ENCODE measurements at places on chromosomes 6 and 20.

- DNase-seq: no peak
Observed at GRCh38 chr6:169702840-169703246, 917 bp downstream of the C6orf120 start.

GRCh38 chr6:169139179-169139971, 114.3 kb downstream of the THBS2 start:
- no peak for DNase-seq

- DNase-seq: no peak
Observed at GRCh38 chr6:120681204-120681603, 653.1 kb downstream of the TBC1D32 start.

DNA sequence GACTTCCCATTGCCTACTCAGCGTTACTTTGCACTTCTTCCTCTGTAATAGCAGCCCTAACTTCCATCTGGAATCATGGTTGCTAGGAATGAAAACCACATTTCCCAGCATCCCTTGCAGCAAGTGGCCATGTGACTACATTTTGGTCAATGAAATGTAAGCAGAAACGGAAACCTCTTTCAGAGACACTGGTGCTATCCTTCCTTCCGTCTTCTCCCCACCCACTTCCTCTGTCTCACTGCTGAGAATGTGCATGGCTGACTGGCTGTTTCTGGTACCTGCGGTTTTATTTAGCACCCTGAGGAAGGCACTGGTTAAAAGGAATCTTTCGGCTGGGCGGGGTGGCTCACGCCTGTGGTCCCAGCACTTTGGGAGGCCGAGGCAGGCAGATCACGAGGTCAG, 107.4 kb downstream of the SCML4 start:
- DNase-seq: no peak

DNA sequence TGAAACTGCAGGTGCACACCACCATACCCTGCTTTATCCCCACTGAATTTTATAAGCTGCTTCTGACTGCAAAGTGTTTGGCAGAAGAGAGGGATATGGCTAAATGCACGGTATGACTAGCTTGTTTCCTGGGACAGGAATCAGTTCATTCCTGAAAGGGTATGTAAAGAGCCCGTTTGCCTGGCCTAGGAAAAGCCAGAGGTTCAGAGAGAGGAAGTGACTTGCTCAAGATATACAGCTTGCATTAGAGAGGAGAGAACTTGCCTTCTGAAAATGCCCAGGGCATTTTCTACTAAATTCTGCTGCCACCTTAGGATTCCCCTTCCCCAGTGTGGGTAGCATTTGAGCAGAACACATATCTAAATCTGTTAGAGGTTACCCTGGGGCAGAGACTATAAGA, 683 bp upstream of the GCNT2 start:
- DNase-seq: no peak

GRCh38 chr20:37095108-37095598, 644 bp downstream of the RBL1 start:
- DNase-seq: peak; percentile 44

GRCh38 chr6:121310495-121310894, 23.8 kb downstream of the TBC1D32 start:
- DNase-seq: no peak

- DNase-seq: no peak
Observed at GRCh38 chr20:8464368-8464767, 332.3 kb downstream of the PLCB1 start.

DNA sequence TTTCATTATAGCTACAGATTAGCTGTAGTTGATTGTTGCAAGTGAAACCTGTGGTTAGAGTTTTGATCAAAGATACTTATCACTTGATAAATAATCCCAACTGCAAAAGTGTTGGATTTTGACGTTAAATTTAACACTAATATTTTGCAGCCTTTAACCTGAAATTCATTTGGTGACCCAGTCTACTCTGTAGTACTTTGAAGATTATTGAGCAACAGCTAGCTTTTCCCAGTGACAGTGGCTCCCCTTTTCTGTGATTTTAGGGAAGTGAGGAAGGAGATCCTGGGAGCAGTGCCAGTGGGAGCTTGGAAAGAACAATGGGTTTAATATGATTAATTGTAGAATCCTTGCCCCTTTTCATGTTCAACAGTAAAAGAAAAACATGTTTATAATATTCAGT, 76.9 kb downstream of the NCOA3 start:
- no peak for DNase-seq

GRCh38 chr20:63059684-63060056, 52.9 kb upstream of the BHLHE23 start:
- DNase-seq: peak; percentile 17

- DNase-seq: no peak
Observed at GRCh38 chr6:134094441-134094840, 42.0 kb upstream of the SLC2A12 start.

DNA sequence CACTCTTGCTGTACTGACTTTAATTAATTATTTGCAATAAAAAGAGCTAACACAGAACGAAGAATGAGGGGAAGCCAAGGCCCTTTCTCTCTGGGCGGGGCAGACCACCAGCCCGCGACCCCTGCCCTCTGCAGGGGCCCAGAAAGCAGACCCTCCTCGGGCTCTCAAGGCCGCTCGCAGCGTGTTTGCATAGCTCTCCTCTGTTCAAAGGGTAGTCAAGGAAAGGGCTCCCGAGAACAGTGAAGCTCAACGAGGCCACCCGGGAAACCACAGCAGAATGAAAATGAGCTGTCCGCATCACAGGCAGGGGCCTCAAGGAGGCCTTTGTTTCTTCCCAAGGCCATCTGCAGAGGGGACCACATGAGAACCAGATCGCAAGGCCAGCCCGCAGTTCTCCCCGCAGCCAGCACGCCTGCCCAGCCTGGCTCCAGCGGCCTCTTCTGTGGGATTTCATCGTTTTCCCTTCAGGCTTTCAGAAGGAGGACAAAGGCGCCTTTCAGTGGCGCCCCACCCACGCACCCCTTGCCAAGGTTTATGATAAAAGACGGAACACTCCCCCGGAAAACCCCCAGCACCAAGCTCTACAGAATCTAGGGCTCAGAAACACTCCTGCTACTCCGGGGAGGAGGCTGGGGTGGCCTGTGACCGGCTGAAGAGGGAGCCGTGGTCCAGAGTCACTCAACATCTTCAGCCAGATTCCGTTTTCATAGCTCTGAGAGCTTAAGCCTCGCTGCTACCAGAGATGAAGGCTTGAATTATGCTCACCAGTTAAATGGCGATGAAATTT, 25.3 kb downstream of the ACSS1 start:
- DNase-seq: peak; percentile 84

- DNase-seq: no peak
Observed at GRCh38 chr6:47188588-47189021, 121.1 kb downstream of the TNFRSF21 start.

GRCh38 chr6:146113084-146113623, 84.3 kb downstream of the GRM1 start:
- no peak for DNase-seq

GRCh38 chr20:63374504-63374903, 13.4 kb upstream of the CHRNA4 start:
- no peak for DNase-seq

Measured in Right ventricle myocardium superior (tissue), 1 donor.